ENCODE measurements at places on chromosomes 7 and 10. TPM values are rescaled to one million over a fixed set of nuclear protein-coding genes. Genes with fewer than 3 reads are reported as not detected.

- H3K4me1 ChIP-seq: peaks cover 14% of the 10 kb centered on the region
- H3K4me3 ChIP-seq: no peak overlapping the region
- no peak for DNase-seq
Observed at GRCh38 chr7:66766041-66766440, 25.5 kb downstream of the RABGEF1 start.

GRCh38 chr7:133727476-133728214, 399.5 kb upstream of the LRGUK start:
- peaks cover 5% of the 10 kb centered on the region for H3K4me1 ChIP-seq
- H3K27ac ChIP-seq: no peak overlapping the region
- no peaks in the 10 kb centered on the region for H3K27me3 ChIP-seq
- no peaks in the 10 kb centered on the region for H3K36me3 ChIP-seq
- no peak overlapping the region for H3K4me3 ChIP-seq
- no peak for DNase-seq

GRCh38 chr7:70481570-70482123, 650.3 kb upstream of the GALNT17 start:
- DNase-seq: no peak
- H3K27ac ChIP-seq: no peak overlapping the region
- H3K36me3 ChIP-seq: peaks cover 6% of the 10 kb centered on the region
- no peak overlapping the region for H3K4me3 ChIP-seq
- no peaks in the 10 kb centered on the region for H3K4me1 ChIP-seq

DNA sequence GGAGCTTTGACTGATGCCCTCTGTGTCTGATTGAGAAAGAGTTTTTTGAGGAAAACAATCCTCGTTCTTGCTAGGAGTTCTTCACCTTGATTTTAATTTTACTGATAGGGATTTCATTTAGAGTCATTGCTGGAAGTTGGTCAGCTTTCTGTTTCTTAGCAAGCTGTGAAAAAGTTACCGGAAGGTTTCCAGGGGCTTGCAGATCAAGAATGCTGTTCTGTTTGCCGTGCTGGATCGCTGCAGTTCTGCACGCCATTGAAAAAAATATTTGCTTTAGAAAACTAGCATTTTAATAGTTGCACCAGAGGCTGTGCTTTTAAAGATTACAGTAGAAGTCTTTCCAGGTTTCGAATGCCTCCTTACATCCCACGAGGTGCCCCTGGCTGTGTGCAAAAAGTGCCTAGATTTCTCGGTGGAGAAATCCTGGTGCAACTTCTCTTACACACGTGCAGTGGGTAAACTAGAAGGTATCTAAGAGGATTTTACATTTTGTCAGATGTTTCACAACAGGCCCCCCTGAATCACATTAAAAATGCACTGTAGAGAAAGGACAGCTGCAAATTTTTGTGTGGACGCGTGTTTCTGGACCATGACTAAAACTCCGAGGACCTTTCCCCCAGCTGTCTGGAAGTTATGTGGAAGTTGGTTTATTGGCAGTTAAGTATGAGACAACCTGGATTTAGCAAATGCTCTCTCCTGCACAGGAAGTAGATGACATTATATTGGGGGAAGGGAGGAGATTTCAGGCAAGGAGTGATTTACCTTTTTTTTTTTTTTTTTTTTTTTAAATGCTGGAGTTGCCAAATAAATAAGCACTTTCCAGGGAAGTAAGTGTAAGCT, 5.8 kb downstream of the TCF7L2 start:
- peak overlapping the region; percentile 87 for H3K27ac ChIP-seq
- peaks cover 67% of the 10 kb centered on the region for H3K4me1 ChIP-seq
- H3K36me3 ChIP-seq: peaks cover 35% of the 10 kb centered on the region
- H3K27me3 ChIP-seq: no peaks in the 10 kb centered on the region
- peak overlapping the region; percentile 76 for H3K4me3 ChIP-seq
- peak; percentile 56 for DNase-seq

- no peaks in the 10 kb centered on the region for H3K4me1 ChIP-seq
- no peak overlapping the region for H3K27ac ChIP-seq
- H3K36me3 ChIP-seq: no peaks in the 10 kb centered on the region
- no peak for DNase-seq
- H3K27me3 ChIP-seq: peaks cover 16% of the 10 kb centered on the region
Observed at GRCh38 chr10:59562126-59562525, 147.5 kb downstream of the SLC16A9 start.

OPN1SW gene
- total RNA-seq: not detected

DEPP1 gene
- 0.84 TPM for total RNA-seq

All from MCF 10A (cell line).